ENCODE measurements at places on chromosomes 6 and 20.
A peak's percentile ranks its signal among the peaks of the same experiment; 100 is the strongest.

- peak; percentile 38 for DNase-seq
These were observed 36.1 kb upstream of the MAP7 start for GRCh38 chr6:136586295-136586694.

- DNase-seq = no peak
These were observed 43.7 kb upstream of the CDKAL1 start for GRCh38 chr6:20490591-20490990.

GRCh38 chr20:63465380-63466249 is 6.8 kb downstream of the KCNQ2 start:
- DNase-seq = no peak

GRCh38 chr20:11101243-11101642 is 427.4 kb upstream of the JAG1 start:
- DNase-seq = no peak

- no peak for DNase-seq
These were observed 19.0 kb downstream of the CTCFL start for GRCh38 chr20:57505979-57506378.

DNA sequence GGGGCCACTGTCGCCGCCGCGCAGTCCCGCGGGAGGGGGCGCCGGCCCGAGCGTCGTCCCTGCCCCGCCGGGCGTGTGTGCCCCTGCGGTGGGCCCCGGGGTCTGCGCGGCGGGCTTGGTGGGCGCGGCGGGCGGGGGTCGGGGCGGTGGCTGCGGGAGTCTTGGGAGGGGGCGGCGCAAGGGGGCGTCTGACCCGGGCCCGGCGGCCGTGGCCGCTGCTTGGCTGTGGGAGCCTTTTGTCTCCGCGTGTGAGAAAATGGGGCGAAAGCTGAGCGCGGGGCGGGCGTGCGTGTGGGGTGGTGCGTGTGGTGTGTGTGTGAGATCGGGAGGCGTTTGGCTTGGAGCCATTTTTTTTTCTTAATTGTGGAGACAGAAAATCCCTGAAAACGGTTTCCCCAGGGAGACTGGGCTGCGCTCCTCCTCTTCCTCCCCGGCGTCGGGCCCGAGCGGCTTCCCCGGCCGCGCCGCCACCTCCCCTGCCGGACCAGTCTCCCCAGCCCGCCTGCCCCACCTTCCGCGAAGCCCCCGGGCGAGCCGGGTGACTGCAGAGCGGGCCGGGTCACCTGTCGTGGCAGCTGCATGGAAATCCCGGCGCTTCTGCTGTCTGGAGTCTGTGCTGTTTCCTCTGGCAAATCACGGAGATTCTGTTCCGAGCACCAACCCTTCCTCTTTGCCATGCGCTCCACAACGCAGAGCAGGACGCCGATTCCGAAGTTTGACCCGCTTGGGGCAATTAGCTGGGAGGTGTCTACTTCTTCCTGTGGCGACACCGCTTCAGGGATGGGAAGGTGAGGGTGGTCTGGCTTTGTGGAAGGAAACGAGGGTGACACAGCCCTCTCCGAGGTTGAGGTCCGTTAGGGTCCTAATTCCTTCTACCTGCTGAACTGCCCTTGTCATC is 64.4 kb downstream of the GTF2H5 start:
- DNase-seq = peak; percentile 66

DNA sequence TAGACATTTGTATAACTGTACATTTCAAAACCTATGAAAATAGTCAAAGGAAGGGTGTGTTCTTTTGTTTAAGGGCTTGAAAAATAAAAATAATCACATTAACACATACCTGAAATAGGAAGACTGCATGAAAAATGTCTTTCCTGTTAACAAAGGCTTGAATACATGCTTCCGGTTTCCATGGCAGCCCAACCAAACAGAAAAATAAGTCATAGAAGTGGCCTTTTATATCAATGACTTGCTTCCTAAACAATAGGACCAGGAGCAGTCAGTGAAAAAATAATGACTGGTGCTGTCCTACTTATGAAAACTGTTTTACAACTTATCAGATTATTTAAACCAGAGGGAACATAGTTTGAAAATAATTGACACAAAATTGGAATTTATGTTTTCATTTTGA is 412.6 kb upstream of the PLCB4 start:
- DNase-seq = no peak

DNA sequence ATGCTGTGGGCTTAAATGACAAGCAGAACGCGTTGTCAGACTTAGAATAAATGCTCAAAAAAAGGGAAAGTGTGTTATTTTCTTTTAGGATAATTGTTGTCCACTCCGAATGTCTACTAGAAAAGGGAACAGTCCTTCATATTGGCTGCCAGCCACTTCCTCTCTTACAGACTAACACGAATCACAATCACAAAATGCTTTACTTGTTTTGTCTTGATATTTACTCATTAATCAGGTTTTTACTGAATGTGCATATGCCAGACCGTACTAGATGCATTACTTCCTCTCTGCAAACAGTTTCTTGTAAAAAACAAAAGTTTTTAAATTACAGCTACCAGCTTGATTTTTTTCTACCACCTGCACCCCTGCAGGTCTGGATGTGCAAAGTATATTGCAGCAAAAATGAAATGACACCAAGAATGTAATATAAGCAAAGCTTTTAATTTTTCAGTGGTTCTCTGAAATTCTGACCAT is 821 bp downstream of the DHX35 start:
- no peak for DNase-seq

- no peak for DNase-seq
These were observed 66.1 kb downstream of the FAM217A start for GRCh38 chr6:4012826-4013225.

DNA sequence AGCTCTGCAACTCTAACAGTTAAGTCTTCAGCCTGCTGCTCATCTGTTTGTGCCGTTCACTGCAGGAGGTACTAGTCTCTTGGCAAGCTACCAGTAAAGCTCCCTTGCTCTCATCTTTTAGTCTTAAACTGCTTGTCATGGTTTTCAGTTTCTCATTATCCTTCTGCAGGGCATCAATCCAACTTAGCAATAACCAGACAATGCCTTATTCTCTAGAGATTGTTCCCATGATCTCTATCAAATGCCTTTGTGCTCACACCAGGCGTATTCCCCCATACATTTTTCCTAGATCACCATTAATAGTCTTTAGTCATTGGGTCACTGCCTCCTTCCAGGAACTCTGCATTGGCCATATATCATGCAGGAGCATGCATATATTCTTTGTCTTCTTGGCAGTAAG is 171.3 kb downstream of the GRM1 start:
- no peak for DNase-seq

All from AG20443 (cell line).